ENCODE measurements at places on chromosomes 4 and X.

DNA sequence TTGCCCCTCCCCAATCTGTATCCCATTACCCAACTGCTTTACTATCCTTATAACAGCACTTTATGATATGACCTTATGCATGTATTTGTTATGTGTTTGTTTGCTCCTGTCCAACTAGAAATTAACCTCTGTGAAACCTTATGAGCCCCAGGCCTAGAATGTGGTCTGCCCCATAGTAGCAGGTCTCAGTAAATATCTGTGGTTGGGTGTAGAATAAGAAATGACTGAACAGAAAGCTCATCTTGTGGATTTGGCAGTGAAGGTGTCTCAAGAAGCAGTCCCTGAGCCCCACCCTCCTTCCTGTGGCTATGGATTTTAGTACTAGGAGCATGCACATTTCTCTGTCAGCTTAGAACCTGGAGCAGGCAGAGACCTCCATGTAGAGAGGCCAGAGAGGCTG, 229.0 kb upstream of the LCORL start:
- no peaks in the 10 kb centered on the region for H3K27me3 ChIP-seq
- H3K36me3 ChIP-seq, result no peaks in the 10 kb centered on the region
- no peak overlapping the region for H3K4me3 ChIP-seq
- no peaks in the 10 kb centered on the region for H3K4me1 ChIP-seq

DNA sequence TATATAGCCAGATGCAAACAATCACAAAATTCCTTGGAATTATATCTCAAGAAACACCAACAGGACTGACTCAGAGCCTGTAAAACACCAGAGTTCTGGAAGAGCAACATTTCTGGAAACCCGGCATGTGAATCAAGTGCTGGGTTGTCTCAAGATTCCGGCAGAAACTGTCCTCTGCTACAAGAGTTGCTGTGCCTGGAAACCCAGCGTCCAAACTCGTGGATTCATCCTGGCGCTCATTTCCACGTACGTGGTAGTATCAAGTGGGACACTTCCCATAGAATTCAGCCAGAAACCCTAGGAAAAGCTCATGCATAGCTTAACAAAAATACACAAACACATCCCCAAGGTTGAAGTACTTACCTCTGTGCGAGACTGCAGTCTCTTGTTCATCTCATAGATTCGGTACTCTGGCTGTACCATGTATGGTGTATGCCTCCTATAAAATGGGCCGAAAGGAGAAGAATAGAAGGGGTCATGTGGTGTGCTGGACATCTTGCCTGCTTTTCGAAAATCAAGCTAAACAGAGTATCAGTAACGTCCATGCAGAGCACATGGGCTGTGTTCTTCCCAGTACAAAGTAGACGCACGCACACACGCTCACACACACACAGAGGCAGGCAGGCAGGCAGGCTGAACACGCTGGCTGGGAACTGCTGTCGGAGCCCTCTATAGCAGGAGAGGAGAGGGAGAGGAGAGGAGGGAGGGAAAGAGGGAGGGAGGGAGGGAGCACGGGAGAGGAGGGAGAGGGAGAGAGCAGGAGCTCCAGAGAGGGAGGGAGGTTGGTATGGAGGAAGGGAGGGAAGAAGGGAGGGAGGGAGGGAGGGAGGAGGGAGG, at the start of gene LDB2:
Gene LDB2 (minus strand): TSS at position 655 of the 837 bp plus-strand sequence.
- peak within 1 kb of the TSS; percentile 40 for H3K4me3 ChIP-seq
- peak within 1 kb of the TSS; percentile 46 for H3K27ac ChIP-seq
- no peaks in the 10 kb centered on the region for H3K36me3 ChIP-seq
- DNase-seq, result peak; percentile 75

DNA sequence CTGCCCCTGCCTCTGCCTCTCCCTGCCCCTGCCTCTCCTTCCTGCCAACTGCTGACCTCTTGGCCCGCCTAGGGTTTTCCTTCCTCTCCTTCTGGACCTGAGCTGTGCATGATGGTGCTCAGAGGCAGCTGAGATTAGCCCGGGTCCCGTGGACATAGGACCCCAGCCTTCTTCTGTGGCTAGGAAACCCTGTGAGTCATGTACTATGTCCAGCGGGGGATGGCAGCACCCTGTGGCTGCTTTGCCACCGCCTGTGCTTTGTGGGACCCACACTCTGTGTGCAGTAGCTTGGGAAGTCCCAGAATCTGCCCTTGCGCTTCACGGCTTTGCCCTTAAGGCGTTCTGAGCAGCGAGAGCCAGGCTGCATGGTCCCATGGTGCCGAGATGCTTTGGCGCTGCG, 105.5 kb upstream of the PSAPL1 start:
- no peaks in the 10 kb centered on the region for H3K36me3 ChIP-seq
- DNase-seq, result no peak

GRCh38 chrX:71118985-71119535, 664 bp downstream of the MED12 start:
- H3K4me1 ChIP-seq, result peaks cover 4% of the 10 kb centered on the region
- H3K27me3 ChIP-seq, result no peaks in the 10 kb centered on the region
- H3K27ac ChIP-seq, result peak overlapping the region; percentile 72
- H3K36me3 ChIP-seq, result no peaks in the 10 kb centered on the region

DNA sequence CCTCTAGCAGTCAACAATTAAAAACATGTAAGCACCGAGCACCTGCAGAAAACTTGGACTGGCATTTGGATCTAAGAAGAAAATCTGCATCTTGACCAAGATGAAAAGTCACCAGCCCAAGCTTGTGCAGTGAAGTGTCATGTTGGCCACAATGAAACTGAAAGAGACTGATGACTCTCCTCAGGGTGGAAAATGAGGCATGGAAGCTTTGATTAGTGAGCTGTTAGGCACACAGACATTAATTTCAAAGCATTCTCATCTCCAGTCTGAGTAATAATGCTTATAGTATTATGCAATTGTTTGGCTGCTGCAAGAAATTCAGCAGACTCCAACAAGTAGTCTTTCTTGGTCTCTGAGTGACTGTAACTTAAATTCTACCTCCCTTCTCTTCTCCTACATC, 150.1 kb downstream of the AR start:
- H3K4me1 ChIP-seq, result peaks cover 5% of the 10 kb centered on the region
- H3K36me3 ChIP-seq, result no peaks in the 10 kb centered on the region
- H3K27ac ChIP-seq, result no peak overlapping the region
